ENCODE measurements at places on chromosomes 5 and 9.
A peak's percentile ranks its signal among the peaks of the same experiment; 100 is the strongest.

DNA sequence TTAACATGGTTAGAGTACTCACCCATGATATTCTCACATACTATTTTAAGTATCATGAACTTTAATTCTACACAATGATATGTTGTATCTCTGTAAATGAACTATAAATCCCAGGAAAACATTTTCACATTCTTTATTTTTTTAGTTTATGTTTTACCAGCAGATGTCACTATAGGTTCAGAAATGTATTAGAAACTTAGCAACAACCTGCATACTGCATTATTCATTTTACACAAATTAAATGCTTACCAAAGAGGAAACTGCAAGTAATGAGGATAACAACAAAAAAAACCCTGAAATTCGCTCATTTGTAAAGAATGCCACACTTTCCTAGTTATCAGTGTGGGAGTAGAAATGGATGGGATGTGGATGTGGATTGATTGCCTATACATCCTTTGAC, 217.5 kb upstream of the OTULINL start:
- DNase-seq: no peak

DNA sequence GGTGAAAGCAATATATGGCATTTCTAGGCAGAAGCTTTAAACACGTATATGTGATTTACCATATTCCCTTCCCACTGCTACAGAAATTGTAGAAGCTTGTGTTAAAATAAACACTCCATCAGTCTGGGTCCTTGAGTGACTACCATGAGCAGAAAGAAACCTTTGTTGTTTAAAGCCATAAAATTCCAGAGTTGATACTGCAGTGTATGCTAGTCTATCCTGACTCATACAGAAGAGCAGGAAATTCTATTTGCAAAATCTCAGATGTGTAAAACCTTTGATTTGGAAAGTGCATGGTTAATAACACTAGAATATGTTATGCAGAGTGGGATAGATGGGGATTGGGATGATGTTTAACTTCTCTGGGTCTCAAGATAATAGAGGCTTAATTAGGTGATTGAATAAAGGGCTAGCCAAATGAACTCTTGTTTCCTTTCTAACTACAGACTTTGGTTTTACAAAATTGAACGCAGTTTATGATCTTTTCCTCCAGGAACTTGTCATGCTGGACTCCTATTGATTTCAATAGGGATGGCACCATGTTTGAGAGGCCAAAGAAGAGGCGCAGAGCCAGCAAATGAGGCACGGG, 282.7 kb upstream of the VLDLR start:
- DNase-seq: no peak

DNA sequence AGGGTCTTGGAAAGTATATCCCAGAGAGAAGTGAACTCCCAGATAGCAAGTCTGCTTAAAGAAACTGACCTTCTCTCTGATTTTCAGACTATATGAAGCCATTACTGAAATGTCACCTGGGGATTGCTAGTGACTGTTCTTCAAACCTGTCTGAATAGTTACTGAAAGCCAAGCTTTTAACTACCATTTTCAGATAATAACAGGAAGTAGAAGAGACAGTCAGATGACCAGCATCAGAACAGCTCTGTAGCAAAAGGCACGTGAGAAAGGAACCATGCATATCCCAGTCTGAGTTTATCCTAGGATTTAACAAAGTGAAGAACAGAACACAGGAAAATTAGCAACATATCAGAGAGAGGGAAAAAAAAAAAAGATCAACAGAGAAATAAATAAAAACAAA, 74.9 kb upstream of the SELENOP start:
- no peak for DNase-seq

- DNase-seq: no peak
Measured at GRCh38 chr5:91386120-91386519, 3.0 kb upstream of the ARRDC3 start.

- no peak for DNase-seq
Measured at GRCh38 chr5:113187906-113188305, 211.3 kb downstream of the DCP2 start.

DNA sequence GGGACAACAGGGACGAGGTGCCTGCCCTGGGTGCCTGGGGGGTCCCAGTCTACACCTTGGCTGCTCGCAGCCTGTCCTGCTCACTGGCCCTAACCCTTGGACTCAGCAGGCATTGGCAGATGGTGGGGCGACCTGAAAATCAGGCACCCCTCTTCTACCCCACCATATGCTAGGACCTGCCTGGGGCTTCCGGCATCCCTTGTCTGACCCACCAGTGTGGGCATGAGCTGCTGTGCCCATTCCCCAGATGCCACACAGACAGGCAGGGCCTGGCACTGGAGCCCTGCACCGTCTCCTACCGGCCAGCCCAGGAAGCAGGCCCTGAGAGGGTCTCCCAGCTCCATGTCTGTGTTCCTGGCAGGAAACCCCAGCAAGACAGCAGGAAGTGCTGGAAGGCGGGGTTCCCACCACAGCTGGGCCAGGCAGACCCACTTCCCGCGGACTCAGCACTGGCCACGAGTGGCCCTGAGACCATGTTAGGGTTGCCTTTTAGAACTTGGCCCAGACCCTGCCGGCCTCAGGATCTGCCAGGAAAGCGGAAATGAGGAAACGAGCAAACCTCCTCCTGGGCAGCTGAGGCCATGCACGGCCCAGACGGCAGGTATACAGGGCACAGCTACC, 3.1 kb downstream of the NINJ1 start:
- no peak for DNase-seq

DNA sequence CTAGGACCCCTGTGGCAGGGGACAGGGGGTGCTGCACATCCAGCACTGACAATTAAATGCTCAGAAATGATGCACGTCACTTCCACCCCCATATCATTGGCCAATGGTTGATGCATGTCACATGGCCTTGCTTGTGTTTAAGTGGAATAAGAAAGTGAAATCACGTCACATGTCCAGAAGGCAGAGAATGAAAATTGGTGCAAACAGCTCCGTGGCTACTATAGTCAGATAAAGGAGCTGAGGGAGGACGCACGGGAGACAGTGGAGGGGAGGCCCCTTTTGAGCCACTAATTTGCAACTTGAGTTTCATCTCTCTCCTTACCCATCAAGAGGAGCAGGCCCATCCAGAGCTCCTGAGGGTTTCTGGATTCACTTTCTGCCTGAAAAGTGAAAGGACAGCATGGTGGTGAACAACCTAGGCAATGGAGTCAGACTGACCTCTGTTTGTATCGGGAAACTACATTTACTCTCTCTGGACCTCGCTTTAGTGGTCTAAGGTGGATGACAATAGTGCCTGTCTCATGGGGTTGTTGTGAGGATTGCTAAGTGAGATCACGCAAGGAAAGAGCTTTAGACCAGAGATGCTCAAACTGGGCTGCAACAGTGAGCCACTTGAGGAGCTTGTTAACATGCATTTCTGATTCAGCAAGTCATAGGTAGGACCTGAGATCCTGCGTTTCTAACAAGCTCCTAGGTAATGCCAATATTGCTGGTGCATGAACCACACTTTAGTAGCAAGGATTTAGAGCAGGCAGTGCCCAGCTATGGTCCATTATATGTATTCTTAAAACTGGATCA, 133.9 kb upstream of the ADRA1B start:
- DNase-seq: no peak

DNA sequence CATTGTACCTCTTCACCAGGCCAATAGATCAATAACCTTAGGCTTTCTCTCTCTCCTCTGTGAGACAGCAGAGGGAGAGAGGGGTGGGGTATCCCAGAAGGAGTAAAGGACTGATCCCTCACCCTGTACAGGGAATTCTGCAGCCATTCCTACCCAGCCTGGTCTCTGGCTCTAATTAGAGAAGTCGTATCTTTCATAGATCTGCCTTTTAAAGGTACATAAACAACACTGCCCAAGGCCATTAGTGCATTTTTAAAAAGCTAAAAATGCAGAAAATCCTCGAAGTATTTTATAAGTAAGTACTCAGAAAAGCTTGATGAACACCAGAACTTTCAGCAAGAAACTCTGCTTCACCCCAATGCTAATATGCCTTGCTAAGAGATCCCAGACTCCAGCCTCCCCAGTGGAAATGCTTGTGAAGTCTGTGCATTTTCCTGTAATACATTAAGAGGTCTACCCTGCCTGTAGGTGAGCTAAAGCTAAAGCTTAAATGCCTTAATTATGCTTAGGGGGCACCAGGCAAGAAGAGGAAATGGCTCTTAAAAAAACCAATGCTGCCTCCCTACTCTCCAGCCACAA, 200.0 kb upstream of the ANKRD55 start:
- no peak for DNase-seq

DNA sequence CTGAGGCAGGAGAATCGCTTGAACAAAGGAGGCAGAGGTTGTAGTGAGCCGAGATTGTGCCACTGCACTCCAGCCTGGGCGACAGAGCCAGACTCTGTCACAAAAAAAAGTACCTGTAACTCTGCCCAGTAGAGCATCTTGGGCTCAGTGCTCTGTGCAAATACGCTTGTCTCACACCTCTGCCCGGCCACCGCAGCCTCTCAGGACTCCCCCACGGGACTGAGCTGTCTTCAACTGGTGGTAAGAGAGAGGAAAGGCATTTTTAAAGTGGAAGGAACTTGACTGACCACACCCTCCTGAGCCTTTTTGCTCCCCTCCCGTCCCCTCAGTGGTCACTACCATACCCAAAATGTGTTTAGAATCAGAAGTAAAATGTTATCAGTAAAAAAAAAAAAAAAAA, 174.3 kb upstream of the PIK3R1 start:
- DNase-seq: no peak

DNA sequence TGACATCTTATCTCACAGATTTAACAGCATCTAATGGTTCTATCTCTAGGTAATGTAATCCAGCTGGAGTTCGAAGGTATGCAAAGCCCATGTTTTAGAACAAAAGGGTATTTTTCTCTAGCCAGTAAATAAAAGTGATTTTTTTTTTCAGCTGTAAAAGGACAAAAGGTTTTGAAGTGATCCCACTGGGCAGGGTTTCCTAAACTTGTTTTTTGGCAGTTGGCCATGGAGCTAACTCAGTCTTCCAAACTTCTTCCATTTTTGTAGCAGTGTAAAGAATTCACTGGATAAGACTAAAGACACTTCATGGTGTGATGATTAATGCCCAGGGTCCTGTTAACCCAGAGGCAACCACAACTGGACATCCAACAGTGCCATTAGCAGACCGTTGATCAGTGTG, 63.8 kb downstream of the TMEM252 start:
- no peak for DNase-seq

DNA sequence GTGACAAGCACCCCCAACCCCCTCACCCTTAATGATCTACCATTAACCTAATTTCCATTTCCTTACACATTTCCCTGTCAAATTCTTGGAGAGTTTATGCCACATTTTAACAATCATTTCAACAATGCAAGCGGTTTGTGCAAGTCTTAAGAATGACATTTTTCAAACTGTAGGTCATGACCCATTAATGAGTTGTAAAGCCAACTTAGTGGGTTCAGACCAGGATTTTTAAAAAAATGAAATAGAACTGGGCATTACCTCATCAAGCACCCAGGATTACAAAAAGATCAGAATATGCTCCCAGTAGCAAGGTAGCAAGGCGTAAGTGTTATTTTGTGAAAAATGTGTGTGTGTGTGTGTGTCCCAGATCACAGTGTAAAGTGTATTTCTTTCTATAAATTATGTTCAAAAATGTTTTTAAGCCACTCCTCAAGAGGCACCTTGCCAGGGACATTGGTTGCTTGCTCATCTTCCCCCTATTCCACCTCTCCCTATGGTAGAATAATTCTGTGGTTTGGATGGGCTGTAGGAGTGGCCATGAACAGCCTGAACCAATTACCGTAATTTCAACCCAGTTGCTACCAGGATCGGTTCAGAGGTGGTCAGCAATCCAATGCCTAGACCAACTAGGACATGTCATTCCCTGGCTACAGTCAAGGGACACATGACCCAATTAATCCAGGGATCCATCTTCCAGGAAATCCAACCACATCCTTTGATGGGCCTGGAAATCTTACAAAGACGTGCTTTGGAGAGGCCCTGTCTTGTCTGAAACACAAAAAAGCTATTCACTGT, 14.4 kb upstream of the TGFBR1 start:
- DNase-seq: no peak

DNA sequence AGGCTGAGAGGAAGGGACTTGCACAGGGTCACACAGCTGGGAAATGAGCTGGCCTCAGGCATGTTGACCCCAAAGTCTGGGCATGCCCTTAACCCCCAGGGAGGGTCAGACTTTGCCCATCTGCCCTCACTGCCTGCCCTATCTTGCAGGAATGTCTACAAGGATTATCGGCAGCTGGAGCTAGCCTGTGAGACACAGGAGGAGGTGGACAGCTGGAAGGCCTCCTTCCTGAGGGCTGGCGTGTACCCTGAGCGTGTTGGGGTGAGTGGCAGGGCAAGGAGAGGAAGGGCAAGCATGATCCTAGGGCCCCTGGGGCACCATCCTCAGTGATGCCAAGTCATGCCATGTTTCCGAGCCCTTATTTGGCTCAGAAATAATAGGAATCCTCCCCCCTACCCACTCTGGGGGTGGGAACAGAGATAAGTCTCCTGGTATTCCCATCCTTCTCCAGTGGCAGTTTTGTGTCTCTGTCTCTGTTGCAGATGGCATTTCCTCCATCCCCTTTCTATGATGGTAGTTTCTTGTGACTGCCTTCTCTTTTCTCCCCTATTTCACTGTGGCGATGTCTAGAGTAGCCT, 28.5 kb downstream of the GOLGA2 start:
- no peak for DNase-seq

- DNase-seq: no peak
Measured at GRCh38 chr5:163548649-163549048, 43.2 kb downstream of the MAT2B start.

- no peak for DNase-seq
Measured at GRCh38 chr9:134648701-134649530, 7.3 kb downstream of the COL5A1 start.

GRCh38 chr5:128213340-128213739, 129.8 kb downstream of the SLC12A2 start:
- DNase-seq: peak; percentile 35

DNA sequence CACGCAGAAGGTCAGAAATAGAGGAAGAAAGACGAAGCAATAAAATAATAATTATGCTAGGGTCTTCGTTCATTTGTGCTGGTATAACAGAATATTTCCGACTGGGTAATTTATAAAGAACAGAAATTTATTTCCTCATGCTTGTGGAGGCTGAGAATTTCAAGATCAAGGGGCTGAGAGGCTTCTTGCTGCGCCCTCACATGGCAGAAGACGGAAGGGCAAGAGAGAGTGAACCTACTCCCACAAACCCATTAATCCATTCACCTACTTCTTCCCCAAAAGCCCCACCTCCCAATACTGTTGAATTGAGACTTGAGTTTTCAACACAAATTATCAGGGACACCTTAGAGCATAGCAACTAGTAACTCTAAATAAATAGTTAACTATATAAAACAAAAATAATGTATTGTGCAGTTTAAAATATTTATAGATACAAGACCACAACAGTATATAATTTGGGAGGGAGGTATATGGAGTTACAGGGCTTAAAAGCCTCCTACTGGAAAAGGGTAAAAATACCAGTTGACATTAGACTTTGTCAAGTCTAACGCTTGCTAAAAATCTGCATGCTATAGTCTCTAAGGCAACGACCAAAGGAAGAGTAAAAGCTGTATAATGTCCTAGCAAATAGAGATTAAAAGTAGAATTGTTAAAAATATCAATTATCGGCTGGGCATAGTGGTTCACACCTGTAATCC, 40.3 kb upstream of the NAA35 start:
- DNase-seq: no peak

Measured in activated CD4-positive, alpha-beta T cell treated with anti-CD3 and anti-CD28 coated beads, Interleukin-2, amount 50 U/mL, for 24 hours (primary cell).